ENCODE measurements at places on chromosomes 7 and 10. TPM values are rescaled to one million over a fixed set of nuclear protein-coding genes. Genes with fewer than 3 reads are reported as not detected.

DNA sequence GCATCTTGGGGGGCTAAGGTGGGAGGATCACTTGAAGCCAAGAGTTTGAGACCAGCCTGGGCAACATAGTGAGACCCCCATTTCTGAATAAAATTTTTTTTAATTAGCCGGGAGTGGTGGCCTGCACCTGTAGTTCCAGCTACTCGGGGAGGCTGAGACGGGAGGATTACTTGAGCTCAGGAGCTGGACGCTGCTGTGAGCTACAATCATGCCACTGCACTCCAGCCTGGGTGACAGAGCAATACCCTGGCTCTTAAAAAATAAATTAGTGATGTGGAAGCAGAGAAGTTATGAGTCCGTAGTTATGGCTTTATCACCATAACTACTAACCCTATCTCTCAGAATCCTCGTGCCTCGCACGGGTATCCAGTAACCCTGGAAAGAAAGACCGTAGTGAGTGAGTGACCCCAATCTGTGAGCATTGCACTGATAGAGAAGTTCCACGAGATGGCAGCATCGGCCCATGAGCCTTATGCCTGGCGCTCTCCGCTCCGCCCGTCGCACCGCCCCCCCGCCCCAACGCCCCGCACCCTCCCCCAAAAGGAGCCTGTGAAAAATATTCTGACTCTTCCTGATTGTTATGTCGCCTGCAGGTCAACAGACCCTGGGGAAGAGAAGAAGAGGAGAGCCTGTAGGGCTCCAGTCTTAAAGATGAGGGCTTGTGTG lies 4.9 kb upstream of the SLC29A3 start:
- H3K36me3 ChIP-seq, result no peaks in the 10 kb centered on the region
- DNase-seq, result peak; percentile 72
- peak overlapping the region; percentile 62 for H3K27ac ChIP-seq
- peaks cover 26% of the 10 kb centered on the region for H3K4me1 ChIP-seq
- no peak overlapping the region for H3K4me3 ChIP-seq

GRCh38 chr10:100788002-100788903 lies 42.9 kb downstream of the PAX2 start:
- DNase-seq, result no peak
- no peaks in the 10 kb centered on the region for H3K36me3 ChIP-seq
- H3K4me1 ChIP-seq, result peaks cover 7% of the 10 kb centered on the region
- H3K27me3 ChIP-seq, result peaks cover 37% of the 10 kb centered on the region

The ANKRD2 gene
- 27.6 TPM for total RNA-seq

- H3K4me1 ChIP-seq, result peaks cover 15% of the 10 kb centered on the region
- no peaks in the 10 kb centered on the region for H3K27me3 ChIP-seq
- H3K36me3 ChIP-seq, result peaks cover 16% of the 10 kb centered on the region
- no peak overlapping the region for H3K27ac ChIP-seq
- no peak for DNase-seq
Observed at GRCh38 chr10:70300461-70300860, 16.7 kb upstream of the NPFFR1 start.

DNA sequence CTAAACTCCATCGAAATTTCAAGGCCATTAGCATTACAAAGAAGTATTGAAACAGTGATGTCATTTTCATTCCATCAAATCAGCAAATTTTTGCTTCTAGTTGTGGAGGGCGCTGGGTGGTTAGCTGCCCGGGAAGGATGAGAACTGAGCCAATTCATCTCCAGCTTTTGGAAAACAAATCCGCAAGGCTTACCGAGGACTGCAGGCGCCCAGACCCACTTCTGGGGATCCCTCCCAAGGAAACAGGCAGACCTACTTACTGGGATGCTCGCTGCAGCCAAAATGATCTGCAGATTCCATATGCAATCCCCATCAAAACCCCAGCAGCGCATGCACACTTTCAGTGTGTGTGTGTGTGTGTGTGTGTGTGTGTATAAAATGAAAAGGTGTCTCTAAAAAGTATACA lies 19.2 kb downstream of the TNRC18 start:
- no peaks in the 10 kb centered on the region for H3K4me1 ChIP-seq
- H3K36me3 ChIP-seq, result peaks cover 28% of the 10 kb centered on the region
- H3K27me3 ChIP-seq, result no peaks in the 10 kb centered on the region
- H3K27ac ChIP-seq, result no peak overlapping the region
- no peak overlapping the region for H3K4me3 ChIP-seq
- peak; percentile 71 for DNase-seq

The VGF gene
- not detected for total RNA-seq

DNA sequence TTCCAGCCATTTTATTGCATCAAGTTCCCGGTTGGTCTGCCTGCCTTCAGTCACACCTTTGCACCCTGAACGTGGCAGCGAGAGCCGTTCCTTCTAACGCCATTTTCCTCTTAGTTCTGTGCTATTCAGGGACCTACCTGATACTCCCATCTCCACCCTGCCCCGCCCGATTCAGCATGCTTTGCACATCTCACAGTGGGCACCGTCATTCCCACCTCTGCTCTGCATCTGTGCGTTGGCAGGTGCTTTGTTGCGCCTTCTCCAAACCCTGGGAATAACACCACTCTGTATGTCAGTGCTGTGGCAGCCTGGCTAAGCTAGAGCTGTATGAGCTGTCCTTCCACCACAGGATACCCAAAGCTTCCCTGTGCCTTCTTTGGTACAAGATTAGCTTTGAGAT lies 96.8 kb downstream of the ACTR3B start:
- H3K27ac ChIP-seq, result no peak overlapping the region
- H3K36me3 ChIP-seq, result peaks cover 6% of the 10 kb centered on the region
- H3K27me3 ChIP-seq, result no peaks in the 10 kb centered on the region
- H3K4me3 ChIP-seq, result no peak overlapping the region
- no peak for DNase-seq

DNA sequence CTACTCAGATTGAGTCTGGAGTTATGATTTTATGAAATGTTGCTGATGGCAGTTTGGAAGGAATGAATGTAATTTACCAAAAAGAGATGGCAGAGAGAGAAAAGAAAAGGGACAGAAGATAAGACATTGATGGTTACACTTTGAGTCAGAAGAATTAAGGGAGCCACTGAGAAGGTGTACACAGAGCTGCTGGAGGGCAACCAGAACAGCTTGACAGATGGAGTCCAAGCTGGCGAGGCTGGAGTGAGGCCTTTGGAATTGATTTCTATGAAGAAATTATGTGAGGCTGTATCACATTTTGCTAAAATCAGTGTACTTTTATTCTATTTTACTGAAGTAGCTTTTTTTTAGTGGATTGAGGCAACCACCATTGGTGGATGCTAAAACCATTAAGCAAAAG lies 740.5 kb downstream of the REEP3 start:
- H3K4me1 ChIP-seq, result no peaks in the 10 kb centered on the region
- H3K27me3 ChIP-seq, result no peaks in the 10 kb centered on the region
- no peak for DNase-seq
- H3K27ac ChIP-seq, result no peak overlapping the region
- no peak overlapping the region for H3K4me3 ChIP-seq

The PNLIP gene
- total RNA-seq, result 0.18 TPM

The AUTS2 gene
- total RNA-seq, result 28.6 TPM

DNA sequence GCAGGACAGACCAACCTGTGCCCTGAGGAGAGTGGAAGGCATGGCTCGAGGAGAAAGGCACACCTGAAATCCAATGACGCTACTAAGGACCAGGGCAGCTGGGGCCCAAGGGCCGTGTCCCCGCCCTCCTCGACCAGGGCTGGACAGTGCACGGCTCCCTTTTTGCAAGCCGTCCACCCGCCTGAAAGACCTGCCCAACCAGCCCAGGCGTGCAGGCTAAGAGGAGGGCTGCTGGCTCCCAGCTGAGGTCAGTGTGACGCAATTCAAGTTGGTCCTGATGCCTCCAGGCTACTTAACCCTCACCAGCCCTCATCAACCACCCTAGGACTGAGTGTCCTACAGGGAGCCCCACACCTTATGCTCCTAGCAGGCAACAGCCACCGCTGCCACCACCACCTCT lies 69.3 kb downstream of the DLG5 start:
- no peaks in the 10 kb centered on the region for H3K27me3 ChIP-seq
- no peaks in the 10 kb centered on the region for H3K4me1 ChIP-seq
- no peak for DNase-seq
- H3K36me3 ChIP-seq, result peaks cover 38% of the 10 kb centered on the region
- H3K4me3 ChIP-seq, result no peak overlapping the region

All from muscle of leg (tissue), 16 donors.